ENCODE measurements at places on chromosomes 12 and 14.
A peak's percentile ranks its signal among the peaks of the same experiment; 100 is the strongest.

- DNase-seq: peak; percentile 95
Measured at GRCh38 chr14:104665657-104666522, 23.5 kb upstream of the INF2 start.

- no peak for DNase-seq
Measured at GRCh38 chr14:61385002-61385685, 63.8 kb downstream of the PRKCH start.

DNA sequence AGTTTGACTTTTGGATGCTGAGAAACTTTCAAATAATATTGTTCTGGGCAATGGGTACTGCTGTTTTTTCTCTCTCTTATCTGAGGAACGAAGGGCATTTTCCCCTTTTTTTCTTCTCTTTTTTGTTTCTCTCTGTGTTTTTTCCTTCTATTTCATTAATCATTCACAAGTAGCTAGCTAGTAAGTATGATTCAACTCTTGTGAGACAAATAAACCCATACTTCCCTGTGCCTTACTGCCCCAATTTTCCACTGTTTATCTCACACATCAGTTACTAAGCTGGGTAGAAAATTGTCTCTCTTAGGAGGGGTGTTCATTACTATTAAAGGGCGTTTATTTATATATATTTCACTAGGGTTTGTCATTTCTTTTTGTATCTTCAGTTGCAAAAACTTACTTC is 437.6 kb downstream of the RERGL start:
- DNase-seq: no peak

DNA sequence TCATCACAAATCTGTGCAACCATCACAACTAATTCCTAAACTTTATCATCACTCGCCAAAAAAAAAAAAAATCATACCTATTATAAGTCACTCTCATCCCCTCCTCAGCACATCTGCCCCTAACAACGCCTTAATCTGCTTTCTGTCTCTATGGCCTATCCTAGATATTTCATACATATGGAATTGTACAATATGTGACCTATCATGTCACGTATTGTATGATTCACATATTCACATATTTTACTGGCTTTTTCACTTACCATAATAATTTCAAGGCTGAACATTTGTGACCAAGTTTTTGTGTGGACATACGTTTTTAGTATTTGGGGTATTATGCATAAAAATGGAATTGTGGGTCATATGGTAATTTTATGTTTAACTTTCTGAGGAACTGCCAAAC is 400.7 kb downstream of the DAD1 start:
- no peak for DNase-seq

DNA sequence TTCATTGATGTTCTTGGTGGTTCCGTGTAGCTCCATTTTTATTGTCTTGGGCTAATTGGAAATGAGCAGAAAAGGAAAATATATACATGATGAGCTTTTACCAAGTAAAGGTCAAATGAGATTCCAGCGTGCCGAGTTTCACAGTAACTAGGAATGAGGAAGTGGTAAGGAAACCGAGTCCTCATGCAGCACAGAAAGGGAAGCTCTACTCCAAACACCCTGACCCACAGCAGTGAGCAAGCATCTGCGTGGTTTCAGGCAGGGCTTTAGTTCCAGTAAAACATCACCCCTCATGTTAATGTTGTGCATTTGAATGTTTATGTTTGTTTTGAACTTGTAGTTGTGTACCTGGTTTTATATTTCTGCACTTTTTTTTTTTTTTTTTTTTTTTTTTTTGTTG is 208.0 kb downstream of the SLC41A2 start:
- DNase-seq: no peak

DNA sequence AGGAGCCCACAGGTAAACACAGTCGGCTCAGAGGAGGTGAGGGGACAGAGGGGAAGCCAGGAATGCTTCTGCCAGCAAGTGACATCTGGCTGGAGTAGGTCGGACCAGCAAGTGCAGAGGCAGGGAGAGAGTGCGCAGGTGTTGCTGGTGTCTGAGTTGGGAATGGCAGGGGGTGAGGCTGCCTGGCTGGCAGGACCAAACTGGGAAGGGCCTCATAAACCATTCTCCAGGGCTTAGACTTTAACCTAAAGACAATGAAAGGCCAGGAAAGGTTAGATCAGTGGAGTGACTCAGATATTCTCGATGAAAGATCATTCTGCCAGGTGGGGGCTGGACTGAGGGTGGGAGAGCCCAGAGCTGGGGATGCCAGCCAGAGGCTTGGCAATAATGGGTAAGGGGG is 66.4 kb downstream of the ITPK1 start:
- DNase-seq: no peak

DNA sequence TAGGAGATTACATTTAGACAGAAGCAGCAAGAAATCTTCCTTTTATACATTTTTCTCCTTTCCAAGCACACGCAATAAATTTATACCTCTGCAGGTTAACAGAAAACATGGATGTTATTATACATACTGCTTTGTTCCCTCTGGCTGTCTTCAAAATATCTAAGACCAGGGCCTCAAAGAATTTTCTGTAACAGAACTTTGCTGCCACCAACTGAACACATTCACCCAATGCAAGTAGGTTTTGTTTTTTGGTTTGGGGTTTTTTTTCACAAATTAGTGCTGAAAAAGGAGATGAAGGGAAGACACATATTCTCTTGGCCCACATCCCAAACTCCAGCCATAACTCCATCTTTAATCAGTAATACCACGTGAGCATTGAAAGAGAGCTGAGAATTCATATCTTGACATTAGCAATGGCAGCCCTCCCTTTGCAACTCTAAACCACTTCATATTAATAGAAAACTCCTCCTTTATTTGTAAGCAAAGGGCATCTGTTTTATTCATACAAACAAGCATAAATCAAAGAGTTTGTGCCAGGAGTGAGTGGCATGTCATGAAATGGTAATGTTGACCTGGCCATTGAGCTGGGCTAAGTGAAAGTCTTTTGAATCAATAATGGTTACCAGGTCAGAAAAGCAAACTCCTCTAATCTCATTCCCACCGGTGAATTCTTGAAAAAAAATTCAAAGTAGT is 150.8 kb upstream of the FSCB start:
- DNase-seq: no peak

DNA sequence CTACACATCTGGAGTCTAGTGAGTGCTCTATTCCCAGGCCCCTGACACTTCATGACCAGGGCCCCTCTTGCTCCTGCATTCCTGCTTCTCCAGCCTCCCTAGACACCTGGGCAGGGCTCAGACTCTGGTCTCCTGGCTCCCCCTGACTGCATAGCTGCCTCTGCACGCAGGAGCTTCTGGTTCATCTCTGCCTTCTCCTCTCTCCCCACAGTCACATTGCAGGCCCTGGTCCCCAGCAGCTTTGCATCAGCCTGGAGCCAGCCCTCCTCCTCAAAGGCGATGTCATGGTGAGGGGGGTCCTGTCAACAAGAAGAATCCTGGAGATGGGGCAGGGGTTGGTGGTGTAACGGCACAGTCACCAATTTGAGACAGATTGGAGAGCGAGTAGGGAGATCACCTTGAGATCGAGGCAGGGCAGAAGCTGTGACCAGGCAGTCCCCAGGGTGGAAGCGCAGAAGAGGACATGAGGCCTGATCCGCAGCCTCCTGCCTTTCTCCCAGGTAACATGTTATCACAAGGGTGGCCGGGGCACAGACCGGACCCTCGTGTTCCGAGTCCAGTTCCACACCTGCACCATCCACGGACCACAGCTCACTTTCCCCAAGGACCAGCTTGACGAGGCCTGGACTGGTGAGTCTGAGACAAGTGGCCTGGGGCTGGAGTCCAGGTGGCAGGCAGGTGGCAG is 8.1 kb downstream of the TNS2 start:
- DNase-seq: no peak

DNA sequence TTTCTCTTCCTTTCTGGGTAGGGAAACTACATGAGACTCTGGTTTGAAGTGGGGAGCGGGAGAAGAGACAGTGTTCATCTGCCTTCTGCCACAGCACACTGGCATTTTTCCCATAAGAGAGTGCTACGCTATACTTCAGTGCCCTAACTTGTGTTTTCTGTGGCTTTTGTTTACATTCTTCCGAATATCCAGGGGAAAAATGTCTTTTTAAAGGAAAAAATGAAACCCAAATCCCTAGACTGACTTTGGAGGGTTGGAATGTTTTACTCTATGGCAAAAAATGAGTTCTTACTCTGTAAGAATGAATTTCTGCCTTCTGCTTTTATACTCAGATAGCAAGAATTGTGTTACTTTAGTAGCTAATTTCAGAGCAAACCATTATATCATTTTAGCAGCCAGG is 88.1 kb upstream of the TMEM263 start:
- DNase-seq: no peak

DNA sequence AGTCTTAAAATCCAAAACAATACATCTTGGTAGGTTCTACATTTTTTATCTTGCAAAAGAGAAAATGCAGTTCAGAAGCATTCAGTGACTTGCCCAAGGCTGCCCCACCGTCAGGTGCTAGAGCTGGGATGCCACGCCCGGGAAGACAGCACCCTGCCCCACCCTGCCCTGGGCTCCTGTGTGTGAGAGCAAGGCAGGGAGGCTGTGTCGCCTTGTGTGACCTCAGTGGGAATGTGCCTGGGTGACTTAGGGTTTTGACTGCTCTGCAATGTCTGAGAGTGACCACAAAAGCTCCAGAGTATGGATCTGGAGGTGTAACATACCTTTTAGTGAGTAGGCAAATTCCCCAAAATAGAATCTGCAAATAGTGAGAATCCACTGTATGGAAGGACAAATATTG is 60.0 kb downstream of the AACS start:
- DNase-seq: no peak

DNA sequence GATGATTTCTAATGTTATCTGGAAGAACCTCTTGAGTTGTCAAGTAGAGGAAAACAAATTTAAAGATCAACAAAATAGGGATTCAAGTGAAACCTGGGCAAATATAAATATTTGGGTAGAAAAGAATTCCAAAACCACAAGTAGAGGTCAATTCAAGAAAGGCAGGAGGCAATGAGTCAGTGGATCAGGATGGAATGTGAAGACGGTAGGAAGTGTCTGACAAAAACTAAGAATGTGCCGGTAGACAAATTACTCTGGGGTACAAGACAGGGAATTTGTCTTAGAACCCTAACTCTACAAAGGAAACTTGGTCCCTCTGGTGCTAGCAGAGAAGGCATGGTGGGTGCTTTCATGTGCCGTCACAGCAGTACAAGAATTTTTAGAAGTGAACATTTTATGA is 13.6 kb downstream of the ABCD2 start:
- DNase-seq: no peak

- no peak for DNase-seq
Measured at GRCh38 chr12:50102131-50102531, 1.7 kb upstream of the GPD1 start.

- DNase-seq: no peak
Measured at GRCh38 chr12:131217024-131217586, 263.4 kb downstream of the ADGRD1 start.

DNA sequence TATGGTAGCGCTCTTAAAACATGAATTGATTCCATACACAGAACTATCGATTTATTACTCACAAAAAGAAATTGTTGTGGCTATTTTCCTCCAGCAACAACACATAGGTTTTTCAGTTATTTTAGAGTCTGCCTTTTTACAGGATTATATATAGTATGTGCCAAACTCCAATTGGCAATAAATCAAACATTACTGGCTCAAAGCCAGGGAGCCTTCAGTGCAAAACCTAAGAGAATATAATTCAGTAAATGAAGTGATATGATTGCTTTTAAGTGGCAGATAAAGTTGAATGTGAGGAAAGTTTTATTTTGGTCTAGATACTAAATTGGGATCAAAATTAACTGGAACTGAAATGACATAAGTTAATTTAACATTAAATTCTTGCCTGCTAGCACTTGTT is 234.8 kb downstream of the PIK3C2G start:
- no peak for DNase-seq

GRCh38 chr12:128423205-128423604 is 156.2 kb downstream of the TMEM132C start:
- DNase-seq: no peak

GRCh38 chr12:67742461-67742860 is 93.9 kb downstream of the DYRK2 start:
- no peak for DNase-seq

DNA sequence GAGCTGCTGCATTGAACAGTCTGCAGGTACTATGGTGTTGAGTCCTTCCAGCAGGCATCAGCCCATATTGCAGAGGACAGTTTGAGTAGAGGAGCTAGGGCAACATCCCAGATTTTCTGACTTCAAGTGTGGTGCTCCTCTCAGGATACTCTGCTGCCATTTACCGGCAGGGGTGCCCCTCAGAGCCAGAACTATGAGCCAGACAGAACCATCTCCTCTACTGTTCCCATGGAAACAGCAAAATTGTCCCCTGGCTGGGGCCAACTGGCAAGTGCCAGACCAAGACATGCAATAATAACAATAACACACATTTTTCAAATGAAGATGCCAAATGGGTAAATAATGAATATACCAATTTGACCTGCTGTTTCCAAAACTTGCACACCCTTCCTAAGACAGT is 102.9 kb downstream of the ADCK1 start:
- no peak for DNase-seq

- DNase-seq: no peak
Measured at GRCh38 chr14:75941030-75941429, 40.8 kb downstream of the TGFB3 start.

- DNase-seq: no peak
Measured at GRCh38 chr14:66395300-66395699, 90.9 kb upstream of the CCDC196 start.

- DNase-seq: no peak
Measured at GRCh38 chr12:93784339-93785086, 107.3 kb downstream of the CRADD start.

DNA sequence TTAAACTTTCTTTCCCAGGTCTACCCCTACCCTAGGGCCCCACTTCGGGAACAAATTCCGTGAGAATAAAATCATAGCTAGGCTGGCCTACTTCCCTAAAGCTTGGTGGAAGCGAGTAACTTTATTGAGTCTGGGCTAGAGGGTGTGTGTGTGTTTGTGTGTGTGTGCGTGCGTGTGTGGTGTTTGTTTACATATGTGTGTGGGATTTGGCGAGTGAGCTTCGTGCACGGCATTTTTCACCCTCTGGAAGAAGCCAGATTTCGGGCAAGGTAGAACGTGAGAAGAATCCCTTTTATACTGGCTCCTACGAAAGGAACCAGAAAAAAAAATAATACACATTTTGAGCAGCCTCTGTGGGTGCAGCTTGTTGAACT is 7.5 kb upstream of the LHX5 start:
- no peak for DNase-seq

DNA sequence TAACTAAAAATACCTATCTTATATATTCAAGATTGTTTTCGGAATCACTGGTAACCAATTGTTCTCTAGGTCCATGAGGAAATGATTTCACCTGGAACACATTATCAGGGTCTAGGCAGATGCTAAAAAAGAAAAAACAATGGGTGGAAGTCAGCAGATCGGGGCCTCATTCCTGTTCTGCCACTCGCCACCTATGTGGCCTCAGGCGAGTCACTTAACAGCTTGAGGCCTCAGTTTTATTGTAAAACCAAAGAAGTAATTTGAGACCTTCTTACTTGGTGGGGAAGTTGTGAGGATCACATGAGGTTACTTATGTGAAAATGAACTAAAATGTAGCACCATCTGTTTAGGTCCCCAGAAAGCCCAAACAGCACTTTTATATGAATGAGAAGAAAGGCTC is 6.2 kb upstream of the RNASE10 start:
- no peak for DNase-seq

DNA sequence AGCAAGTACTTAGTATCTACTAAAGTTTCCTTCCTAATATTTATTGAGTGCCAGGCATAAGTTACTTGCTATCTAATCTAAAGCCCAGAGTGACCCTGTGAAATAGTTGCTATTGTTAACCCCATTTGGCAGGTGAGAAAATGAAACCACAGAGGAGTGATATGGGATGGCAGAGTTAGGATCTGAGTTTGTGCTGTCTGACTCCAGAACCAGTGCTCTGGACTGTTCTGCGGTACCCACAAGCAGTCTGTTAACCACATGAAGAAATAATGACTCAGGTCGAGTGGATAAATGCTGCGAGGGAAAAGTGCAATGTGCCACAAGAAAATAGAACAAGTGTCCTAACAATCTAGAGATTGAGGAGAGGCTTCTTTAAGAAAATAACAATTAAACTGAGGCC is 60.7 kb upstream of the GZMB start:
- no peak for DNase-seq
